Dorsolateral prefrontal cortex (tissue), 122 donors: ENCODE measurements at places on chromosomes 1 and 21.

DNA sequence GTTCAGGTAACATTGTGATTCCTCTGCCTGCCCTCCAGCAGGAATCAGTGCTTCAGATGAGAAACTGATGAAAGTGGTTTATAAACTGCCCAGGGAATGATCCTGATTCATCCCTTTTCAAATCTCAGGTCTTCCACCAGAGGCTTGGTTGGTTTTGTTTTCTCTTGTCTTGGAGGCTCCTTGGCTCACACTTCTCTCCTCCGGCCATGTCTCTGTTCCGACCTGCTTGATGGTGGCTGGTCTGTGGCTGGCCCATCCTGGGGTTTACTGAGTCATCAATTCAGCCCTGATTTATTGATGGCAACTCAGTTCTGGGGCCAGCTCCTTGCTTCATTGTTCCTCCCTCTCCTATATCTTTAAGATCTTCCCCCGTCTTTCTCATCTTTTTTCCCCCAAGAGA, 56.6 kb upstream of the SLC2A1 start:
- no peak for DNase-seq

- peak; percentile 87 for DNase-seq
These were observed 12.2 kb downstream of the RHBDL2 start for GRCh38 chr1:38929476-38929875.

DNA sequence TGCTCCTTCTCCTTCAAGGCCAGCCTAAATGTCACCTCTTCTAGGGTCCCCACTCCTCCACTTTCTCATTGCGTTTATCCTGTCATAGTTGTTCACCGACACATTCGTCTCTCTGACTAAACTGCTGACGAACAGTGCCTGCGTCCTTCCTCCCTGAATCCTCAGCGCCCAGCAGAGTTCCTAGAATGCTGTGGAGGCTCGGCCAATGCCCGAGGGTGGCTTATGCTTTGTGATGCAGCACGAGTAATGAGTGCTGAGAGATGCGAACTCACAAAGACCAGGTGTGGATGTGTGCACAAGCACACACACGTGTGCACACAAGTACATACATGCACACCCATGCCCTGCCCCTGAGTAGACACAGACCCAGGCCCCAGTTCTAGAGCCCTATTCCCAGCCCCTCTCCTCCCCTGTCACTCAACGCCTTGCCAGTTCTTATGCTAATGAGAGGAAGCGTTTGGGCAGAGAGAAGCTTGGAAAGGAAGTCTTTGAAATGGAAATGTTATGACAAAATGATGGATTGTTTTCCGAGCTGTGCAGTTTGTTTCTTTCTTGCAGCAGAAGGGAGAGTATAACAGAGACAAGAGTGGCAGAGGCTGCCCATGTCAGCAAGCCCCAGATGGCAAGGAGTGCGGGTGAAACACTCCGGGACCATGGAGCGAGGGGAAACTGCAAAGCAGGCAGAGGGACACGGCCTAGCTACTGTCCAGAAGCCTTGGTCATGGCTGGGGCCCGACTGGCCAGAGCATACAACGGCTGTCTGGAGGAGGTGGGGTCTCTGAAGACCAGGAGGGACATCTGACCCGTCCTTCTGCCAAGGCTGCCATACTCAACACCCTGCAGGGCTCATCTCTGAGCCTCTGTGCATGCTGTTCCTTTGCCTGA, 24.2 kb downstream of the KCNA10 start:
- no peak for DNase-seq

- no peak for DNase-seq
These were observed 63.0 kb upstream of the RGS7 start for GRCh38 chr1:241419986-241420385.

DNA sequence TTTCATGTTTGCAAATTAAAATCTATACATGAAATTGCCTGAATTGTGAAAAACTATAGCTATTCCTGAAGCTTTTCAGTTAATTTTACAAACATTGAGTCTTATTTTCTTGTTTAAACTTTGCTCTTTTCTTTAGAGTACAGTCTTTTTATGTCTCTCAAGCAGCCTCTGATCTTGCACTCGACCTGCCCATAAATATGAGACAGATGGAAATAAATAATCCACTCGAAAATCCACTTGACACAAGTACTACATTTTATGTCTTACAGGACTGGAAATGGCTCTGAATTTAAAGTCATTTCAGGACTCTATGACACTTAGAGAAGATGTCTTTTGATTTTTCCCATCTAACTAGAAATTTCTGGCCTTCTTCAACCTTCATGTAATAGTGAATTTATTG, 283.8 kb downstream of the USP25 start:
- DNase-seq: no peak

GRCh38 chr1:116232989-116233514, 121.9 kb downstream of the MAB21L3 start:
- no peak for DNase-seq
